ENCODE measurements at places on chromosomes 1 and 21.

DNA sequence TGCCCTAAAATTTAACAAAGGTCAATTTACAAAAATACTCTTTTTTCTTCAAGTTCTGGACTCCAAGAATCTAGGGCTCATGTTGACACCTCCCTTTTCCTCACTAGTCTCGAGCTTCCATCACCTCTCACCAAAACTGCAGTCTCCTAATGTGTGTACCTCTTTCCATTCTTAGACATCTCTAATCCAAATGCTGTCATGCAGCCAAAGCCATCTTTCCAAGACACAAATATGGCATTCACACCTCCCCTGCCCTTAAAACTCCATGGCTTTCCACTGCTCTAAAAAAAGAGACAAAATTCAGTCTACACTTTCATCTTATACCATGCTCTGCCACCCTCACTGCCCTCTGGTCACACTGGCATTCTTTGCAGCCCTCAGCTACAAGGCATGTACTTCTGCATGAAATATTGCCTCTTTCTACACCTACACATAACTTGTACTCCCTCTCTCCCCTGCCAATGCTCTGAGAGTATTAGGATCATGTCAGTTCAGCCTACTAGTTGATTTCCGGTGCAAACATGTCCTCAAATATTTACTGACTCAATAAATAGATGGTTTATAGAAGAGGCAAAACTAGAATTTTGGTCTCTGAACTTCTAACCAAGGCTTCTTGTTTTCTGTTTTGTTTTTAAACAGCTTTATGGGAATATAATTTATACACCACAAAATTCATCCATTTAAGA lies 26.9 kb downstream of the ADSS2 start:
- no peak for DNase-seq

DNA sequence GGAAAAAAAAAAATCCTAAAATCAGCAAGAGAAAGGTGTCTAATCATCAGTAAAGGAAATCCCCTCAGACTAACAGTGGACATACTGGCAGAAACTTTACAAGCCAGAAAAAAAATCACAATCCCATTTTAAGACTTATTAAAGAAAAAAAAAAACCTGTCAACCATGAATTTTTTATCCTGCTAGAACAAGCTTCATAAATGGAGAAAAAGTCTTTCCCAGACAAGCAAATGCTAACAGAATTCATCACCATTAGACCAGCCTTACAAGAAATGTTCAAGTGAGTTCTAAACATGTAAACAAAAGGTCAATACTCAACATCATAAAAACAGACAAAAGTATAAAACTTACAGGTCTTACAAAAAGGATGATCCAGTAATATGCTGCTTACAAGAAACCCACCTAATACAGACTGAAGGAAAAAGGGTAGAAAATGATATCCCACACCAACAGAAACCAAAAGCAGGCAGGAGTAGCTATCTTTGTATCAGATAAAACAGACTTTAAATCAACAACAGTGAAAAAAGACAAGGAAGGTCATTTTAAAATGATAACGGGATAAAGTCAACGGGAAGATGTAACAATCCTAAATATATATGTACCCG lies 129.6 kb downstream of the EVI5 start:
- no peak for DNase-seq

- no peak for DNase-seq
Observed at GRCh38 chr1:7684132-7684531, 87.0 kb upstream of the VAMP3 start.

- DNase-seq = no peak
Observed at GRCh38 chr1:5312862-5313261, 658.5 kb downstream of the AJAP1 start.

DNA sequence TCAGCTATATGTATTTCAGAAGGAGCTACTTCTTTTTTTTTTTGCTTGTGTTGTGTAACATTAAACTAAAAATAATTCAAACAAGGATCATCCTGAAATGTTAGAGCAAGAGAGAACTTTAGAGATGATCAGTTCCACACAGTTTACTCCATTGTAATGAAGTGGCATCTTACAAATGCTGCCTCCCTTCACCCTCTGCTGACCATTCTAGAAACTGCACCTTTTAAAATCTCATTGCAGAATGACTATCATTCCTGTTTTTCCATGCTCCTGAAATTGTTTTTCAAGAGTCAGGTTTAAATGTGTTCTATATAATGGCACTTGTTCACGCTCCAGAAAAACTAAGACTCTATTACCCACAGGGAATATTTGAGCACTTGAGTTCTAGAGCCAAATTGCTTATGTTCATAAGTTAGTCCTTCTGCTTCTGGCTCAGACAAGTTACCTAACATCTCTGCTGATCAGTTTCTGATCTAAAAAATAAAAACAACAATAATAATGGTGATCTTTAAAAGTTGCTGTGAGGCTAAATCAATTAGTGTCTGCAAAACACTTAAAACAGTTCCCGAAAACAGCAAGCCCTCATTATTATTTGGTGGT lies 21.5 kb upstream of the SLC44A5 start:
- DNase-seq = peak; percentile 17

DNA sequence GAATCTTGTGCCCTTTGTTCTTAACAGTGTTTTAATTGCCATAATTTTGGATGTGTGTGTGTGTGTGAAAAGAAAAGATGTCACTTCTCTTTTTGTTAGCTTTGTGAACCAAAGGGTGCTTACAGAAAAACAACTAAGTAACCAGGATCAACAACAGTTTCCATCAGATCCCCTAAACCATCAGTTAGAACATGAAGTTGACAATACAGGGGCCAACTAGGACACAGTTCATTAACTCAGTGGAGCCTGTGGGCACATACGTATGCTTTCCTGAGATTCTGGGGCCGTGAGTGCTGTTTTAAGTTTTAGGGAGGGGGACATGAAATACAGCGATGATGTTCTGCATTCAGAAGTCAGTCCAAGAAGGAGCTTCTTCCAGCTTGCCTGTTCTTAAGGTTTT lies 133.6 kb downstream of the TLR5 start:
- no peak for DNase-seq

DNA sequence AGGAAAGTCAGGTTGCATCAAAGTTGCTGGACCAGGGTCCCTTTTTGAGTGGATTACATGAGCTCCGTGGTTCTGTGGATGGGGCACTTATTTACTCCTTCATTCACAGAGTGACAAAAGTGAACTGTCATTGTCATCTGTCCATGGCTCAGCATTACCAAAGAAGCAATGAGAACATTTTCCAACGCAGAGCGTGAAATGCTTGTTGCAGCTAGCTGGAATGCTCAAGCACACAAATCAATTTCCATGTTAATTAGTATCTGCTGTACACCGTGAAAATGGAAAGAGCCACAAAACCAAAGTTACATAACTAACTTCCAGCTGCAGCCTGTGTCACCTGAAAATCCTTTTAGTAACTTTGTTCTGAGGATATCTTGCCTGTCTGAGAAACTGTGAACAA lies 78.9 kb downstream of the MT1HL1 start:
- DNase-seq = no peak

GRCh38 chr1:151175863-151176262 lies at the start of gene TMOD4:
TMOD4 (minus strand) TSS chr1:151175981; CDS start chr1:151174875, 1,106 bp downstream.
- peak; percentile 53 for DNase-seq

DNA sequence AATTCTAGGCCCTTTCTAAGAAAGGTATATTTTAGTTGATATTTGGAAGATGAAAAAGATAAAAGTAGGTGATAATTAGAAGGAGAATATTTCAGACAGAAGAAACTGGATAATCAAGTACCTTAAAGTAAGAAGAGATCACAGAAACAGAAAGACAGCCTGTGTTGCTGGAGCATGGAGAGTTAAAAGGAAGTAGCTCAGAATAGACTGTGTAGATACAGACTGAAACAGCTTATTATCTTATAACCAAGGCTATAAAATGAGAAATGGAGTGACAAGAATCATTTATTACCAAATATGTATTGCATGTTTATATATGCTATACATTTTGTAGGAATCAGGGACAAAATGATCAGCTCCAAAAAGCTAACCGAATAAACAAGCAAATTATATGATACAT lies 1120.3 kb downstream of the BRINP3 start:
- DNase-seq = no peak

- DNase-seq = no peak
Observed at GRCh38 chr1:41943717-41944116, 25.0 kb upstream of the HIVEP3 start.

DNA sequence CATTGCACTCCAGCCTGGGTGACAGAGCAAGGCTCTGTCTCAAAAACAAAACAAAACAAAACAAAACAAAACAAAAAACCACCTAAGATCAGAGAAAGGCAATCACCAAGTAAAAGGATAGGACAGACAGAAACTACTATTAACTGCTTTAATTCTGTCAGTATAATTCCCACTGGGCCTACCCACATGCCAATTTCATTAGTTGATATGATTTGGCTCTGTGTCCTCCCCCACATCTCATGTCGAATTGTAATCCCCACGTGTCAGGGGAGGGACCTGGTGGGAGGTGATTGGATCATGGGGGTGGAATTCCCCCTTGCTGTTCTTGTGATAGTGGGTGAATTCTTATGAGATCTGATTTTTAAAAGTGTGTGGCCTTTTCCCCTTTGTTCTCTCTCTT lies 27.2 kb upstream of the CAPZB start:
- no peak for DNase-seq

- DNase-seq = no peak
Observed at GRCh38 chr1:239209591-239209990, 176.8 kb upstream of the CHRM3 start.

GRCh38 chr1:114368560-114369255 lies 142.3 kb downstream of the TRIM33 start:
- no peak for DNase-seq

DNA sequence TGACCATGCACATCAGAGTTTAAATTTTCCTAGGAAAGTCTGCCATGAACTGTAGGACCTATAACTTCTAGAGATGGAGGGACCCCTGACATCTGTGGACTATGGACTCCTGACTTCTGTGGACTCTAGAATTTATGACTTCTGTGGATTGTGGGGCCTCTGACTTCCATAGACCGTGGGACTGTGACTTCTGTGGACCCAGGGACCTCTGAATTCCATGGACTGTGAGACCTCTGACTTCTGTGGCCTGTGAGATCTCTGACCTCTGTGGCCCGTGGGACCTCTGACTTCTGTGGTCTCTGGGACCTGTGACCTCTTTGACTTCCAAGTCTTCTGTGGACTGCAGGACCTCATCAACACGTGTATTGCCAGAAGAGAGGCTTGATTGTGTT lies 36.7 kb downstream of the PEX14 start:
- DNase-seq = no peak

GRCh38 chr1:202252271-202252670 lies 58.7 kb downstream of the LGR6 start:
- DNase-seq = no peak

DNA sequence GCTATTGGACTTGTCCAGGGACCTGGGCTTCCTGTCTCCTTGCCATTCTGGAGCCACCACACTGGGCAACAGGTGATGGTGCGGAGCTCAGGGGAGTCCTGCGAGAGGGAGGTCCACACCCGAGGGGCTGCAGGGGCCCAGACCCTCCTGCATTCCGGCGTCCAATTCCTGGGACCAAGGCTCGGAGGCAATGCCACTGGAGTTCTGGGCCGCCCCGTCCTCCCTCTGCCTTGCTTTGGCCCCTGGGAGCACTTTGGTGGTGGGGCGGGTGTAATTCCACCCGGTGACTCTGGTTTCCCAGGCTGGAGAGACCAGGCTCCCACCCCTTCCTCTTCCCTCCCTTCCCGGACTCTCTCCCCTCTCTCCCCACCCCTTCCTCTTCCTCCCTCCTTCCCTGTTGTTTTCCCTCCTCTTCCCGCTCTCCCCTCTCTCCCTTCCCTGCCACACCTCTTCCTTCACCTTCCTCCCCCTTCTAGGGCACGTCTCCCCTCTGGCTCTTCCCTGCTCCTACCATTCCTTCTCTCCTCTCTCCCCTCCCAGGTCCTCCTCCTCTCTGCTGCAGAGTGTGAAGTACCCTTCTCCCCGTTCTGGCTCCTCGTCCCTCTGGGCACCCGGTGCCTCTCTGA lies 2.0 kb downstream of the PRKCZ start:
- no peak for DNase-seq

DNA sequence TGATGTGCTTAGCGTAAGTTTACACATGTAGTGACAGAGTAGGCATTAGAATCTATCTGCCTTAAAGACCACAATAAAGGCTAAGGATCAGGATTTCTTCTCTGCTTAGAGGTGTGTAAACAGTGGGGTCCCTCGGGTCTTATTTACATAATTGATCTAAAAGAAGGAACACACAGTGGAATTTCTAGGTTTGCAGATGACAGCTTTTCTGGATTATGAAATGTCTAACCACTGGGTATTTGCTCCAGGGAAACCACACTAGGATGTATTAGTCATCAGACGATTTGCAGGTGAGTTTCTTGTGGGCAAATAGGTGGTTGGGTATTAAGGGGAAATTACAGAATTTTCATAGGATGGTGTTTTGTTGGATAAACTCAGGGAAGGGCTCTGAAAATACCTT lies 5.8 kb downstream of the LRRC8D start:
- no peak for DNase-seq

- peak; percentile 47 for DNase-seq
Observed at GRCh38 chr21:29233611-29234540, 64.8 kb upstream of the BACH1 start.

DNA sequence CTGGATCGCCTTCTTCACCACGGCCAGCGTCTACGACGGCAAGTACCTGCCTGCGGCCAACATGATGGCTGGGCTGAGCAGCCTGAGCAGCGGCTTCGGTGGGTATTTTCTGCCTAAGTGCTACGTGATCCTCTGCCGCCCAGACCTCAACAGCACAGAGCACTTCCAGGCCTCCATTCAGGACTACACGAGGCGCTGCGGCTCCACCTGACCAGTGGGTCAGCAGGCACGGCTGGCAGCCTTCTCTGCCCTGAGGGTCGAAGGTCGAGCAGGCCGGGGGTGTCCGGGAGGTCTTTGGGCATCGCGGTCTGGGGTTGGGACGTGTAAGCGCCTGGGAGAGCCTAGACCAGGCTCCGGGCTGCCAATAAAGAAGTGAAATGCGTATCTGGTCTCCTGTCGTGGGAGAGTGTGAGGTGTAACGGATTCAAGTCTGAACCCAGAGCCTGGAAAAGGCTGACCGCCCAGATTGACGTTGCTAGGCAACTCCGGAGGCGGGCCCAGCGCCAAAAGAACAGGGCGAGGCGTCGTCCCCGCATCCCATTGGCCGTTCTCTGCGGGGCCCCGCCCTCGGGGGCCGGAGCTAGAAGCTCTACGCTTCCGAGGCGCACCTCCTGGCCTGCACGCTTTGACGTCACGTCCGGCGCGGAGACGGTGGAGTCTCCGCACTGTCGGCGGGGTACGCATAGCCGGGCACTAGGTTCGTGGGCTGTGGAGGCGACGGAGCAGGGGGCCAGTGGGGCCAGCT lies at the start of gene ZBTB48:
Gene ZBTB48 (plus strand): TSS at position 621 of the 745 bp plus-strand sequence. CDS start 616 bp downstream, outside the sequence.
- DNase-seq = peak; percentile 100

DNA sequence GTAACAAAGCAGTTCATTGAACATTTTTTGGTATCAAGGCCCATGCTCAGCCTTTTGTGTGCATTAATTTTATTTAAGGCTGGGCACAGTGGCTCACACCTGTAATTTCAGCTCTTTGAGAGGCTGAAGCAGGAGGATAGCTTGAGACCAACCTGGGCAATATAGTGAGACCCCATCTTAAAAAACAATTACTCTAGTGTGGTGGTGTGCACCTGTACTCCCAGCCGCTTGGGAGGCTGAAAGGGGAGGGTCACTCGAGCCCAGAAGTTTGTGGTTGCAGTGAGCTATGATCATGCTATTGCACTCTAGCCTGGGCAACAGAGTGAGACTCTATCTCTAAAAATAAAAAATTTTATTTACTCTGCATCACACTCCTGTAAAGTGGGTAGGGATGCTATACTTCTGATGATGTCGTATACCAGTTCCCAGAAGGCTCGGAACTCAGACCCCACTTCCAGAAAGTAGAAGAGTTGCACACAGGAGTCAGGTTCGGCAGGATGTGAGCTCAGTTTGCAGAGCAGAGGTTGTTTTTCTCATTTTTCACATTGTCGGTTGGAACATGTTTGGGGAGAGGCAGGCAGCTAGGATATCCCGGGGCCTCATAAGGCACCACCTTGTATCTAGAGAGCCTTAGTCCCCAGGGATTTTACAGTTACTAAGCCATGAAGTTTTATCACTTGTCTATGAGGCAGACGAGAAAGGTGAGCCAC lies 144.6 kb downstream of the GALNT2 start:
- DNase-seq = no peak

Measured in GM13976 (cell line).